NCI-H748 treated with DMSO at 0.1 percent for 48 hours (cell line): ENCODE measurements at places on chromosomes 2 and 18.

DNA sequence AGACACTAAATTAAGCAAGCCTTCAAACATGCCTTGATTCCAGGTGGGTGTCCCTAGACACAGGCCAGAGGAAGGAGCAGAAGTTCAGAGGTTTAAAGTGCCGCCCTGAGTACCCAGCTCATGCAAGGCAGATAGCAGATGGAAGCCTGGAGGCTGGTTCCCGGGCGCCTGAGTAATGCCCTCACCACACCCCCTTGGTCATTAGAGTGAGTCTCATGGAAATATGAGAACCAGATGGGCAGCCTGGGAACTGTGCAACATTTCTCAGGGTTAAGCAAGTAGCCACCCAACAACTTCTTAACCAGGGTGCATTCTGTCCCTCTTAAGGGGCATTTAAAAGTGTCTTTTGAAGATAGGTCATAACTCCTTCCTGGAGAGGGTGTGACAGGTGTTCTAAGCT lies 44.1 kb downstream of the TGFA start:
- DNase-seq, result no peak

DNA sequence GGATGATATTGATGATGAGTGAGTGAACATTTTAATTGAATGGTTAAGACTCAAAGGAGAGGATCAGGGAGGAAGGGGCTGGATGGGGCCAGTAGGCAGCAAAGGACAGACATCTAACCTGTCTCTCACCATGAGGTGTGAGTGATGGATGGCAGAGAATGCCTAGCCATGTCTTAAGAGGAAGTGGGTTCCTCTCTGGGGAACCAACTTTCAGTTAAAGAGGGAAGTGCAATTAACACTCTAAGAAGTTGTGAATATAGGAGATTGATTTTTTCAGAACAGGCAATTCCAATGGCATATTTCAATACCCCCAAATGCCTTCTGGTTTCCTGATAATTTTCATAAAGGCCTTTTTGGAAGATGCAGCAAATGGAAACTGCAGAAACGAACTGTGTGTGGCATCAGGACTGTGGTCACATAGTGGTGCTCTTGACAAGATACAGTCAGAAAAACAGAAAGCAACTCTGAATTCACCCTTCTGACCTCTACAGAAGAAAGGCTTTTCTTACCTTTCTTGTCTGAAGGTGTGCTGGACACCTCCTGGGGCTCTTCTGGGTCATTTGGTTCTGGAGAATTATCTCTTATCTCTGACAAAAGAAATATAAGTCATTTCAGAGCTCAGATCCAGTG lies 10.2 kb downstream of the SP110 start:
- DNase-seq, result no peak

DNA sequence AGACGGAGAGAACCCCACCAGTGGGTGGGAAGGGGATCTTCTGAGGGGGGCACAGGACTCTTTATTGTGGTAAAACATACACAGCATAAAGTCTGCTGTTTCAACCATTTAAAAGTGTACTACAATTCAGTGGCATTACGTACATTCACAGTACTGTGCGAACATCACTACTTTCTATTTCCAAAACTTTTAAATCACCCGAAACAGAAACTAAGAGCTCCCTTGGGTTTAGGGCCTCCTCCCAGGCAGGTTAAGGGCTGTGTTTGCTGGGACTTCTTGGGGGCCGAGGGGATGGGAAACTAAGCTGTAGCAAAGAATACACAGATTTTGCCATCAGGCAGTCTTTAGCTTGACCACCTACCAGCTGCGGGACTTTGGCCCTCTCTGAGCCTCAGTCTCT lies 242.0 kb downstream of the HAUS1 start:
- no peak for DNase-seq

GRCh38 chr2:34004936-34005335 lies 405.8 kb upstream of the FAM98A start:
- DNase-seq, result no peak

DNA sequence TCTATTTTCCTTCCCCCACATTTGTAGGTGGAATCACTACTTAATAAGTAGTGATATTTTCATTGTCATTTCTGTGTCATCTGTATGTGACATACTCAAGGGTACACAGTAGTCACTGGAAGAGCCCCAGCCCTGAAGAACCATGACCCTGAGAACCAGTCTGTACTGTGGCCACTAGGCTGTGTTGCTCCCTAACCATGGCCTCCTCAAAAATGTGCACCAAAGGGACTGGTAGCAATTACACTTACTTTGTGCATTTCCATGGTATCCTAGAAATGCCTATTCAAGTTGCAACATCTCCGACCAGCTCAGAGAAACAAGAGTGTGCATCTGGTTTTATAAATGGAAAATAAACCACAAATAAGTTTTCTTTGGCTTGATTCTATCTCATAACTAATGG lies 155.1 kb downstream of the DOCK10 start:
- DNase-seq, result no peak

GRCh38 chr2:63060472-63060991 lies 9.9 kb downstream of the OTX1 start:
- no peak for DNase-seq

- DNase-seq, result no peak
These were observed 123.5 kb downstream of the PLEKHM3 start for GRCh38 chr2:207901829-207902228.
